ENCODE measurements at places on chromosomes 1 and 21. TPM values are rescaled to one million over a fixed set of nuclear protein-coding genes. Genes with fewer than 3 reads are reported as not detected.
A peak's percentile ranks its signal among the peaks of the same experiment; 100 is the strongest.

DNA sequence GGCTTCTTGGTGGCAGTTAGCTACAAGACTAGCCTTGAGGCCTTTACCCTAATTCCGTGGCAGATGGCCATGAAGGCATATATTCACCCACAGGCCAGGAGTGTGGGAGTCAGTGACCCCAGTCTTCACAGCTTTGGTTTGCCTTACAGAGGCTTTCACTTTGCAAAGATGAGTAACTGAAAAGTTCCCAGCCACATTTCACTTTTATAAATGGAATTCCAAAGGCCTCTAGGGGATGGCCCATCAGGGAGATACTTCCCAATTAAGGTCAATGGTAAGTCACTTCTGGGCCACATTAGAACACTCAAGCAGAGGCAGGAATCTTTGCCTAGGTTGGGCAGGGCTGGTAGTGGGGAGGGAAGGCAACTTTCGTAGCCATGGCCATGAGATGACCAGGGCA, 13.1 kb upstream of the HEYL start:
- no peak overlapping the region for H3K27ac ChIP-seq
- H3K4me3 ChIP-seq: no peak overlapping the region
- no peaks in the 10 kb centered on the region for H3K36me3 ChIP-seq
- H3K27me3 ChIP-seq: no peaks in the 10 kb centered on the region
- no peak for DNase-seq
- H3K4me1 ChIP-seq: no peaks in the 10 kb centered on the region

DNA sequence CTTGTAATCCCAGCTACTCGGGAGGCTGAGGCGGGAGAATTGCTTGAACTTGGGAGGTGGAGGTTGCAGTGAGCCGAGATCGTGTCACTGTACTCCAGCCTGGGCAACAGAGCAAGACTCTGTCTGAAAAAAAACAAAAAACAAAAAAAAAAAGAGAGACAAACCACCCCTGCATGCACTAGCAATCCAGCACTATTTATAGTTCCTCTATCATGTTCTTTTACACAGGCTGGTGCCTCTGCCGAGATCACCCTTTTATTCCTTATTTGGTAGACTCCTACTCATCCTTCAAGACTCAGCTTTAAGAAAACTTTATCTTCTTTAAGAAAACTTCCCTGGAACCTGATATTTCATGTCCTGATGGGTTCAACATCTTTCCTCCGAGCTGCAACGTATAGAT, 10.8 kb downstream of the FMO5 start:
- H3K36me3 ChIP-seq: no peaks in the 10 kb centered on the region
- no peak overlapping the region for H3K4me3 ChIP-seq
- no peak for DNase-seq
- H3K27ac ChIP-seq: no peak overlapping the region
- no peaks in the 10 kb centered on the region for H3K27me3 ChIP-seq

- peak; percentile 40 for DNase-seq
- peak overlapping the region; percentile 78 for H3K27ac ChIP-seq
- H3K27me3 ChIP-seq: no peaks in the 10 kb centered on the region
- H3K36me3 ChIP-seq: peaks cover 14% of the 10 kb centered on the region
Measured at GRCh38 chr1:19310720-19311502, 1.0 kb downstream of the AKR7A2 start.

- H3K27ac ChIP-seq: no peak overlapping the region
- no peak for DNase-seq
- H3K27me3 ChIP-seq: peaks cover 9% of the 10 kb centered on the region
- H3K4me3 ChIP-seq: no peak overlapping the region
Measured at GRCh38 chr1:231163830-231164427, 2.1 kb downstream of the TRIM67 start.

- peaks cover 13% of the 10 kb centered on the region for H3K36me3 ChIP-seq
- H3K27me3 ChIP-seq: no peaks in the 10 kb centered on the region
- no peaks in the 10 kb centered on the region for H3K4me1 ChIP-seq
- no peak overlapping the region for H3K4me3 ChIP-seq
- no peak for DNase-seq
Measured at GRCh38 chr1:180966744-180967536, 54.2 kb downstream of the KIAA1614 start.

DNA sequence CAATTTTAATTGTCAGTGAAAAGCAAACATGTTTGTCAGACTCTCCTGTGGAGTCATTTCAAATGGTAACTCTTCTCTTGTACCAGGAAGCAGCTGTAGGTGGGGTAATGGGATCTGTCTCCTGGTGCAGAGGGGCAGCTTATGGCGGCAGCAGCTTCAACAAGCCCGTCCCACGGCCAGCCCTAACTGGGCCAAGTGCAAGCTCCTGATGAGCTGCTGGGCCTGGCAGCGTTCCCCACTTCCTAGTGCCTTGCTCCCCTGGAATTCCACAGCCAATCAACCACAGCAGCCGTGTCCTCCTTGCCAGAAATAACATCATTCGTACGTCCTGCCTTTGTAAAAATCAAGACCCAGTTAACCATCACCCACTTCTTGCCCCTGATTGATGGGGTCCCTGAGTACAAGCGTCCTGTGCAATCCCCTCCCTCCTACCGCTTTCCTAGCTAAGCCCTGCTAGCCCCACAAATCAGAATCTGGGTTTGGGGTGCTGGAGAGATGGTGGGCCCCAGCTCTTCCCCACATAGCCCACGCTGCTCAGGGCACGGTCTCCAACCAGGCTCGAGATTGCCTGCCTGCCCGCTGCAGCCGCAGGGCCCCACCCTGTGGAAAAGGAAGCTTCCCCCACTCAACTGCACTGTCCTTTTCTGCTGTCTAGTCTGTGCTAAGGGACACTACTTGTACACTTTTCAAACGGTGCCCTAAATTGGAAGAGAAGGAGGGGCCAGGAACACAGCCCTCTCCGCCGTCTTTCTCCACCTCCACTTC, 61.2 kb downstream of the TOR1AIP2 start:
- no peak overlapping the region for H3K27ac ChIP-seq
- H3K27me3 ChIP-seq: peaks cover 2% of the 10 kb centered on the region
- H3K4me1 ChIP-seq: peaks cover 17% of the 10 kb centered on the region
- no peak overlapping the region for H3K4me3 ChIP-seq
- DNase-seq: peak; percentile 82

- H3K27ac ChIP-seq: no peak overlapping the region
- H3K4me1 ChIP-seq: no peaks in the 10 kb centered on the region
- H3K36me3 ChIP-seq: no peaks in the 10 kb centered on the region
- DNase-seq: no peak
- H3K27me3 ChIP-seq: no peaks in the 10 kb centered on the region
- no peak overlapping the region for H3K4me3 ChIP-seq
Measured at GRCh38 chr1:199018471-199019135, 379.8 kb downstream of the PTPRC start.

DNA sequence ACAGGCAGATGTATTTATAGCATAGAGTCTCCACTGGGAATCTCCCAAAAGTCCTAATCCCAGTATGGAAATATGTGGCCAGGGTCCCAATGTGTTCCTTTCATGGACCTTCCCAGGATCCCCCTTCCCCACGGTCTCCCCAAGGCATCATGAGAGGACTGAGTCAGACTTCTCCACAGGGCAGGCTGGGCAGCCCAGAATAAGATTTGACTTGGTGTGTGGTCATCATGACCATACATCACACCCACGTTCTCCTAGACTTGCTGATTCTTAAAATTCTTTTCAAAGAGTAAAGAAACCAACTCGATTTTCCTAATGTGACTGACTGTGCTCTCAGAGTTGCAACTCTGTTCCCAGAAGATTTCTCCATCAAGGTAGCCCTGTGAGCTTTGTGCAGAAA, 93.9 kb upstream of the CD34 start:
- H3K27me3 ChIP-seq: no peaks in the 10 kb centered on the region
- H3K36me3 ChIP-seq: no peaks in the 10 kb centered on the region
- no peaks in the 10 kb centered on the region for H3K4me1 ChIP-seq
- H3K27ac ChIP-seq: no peak overlapping the region
- H3K4me3 ChIP-seq: no peak overlapping the region

DNA sequence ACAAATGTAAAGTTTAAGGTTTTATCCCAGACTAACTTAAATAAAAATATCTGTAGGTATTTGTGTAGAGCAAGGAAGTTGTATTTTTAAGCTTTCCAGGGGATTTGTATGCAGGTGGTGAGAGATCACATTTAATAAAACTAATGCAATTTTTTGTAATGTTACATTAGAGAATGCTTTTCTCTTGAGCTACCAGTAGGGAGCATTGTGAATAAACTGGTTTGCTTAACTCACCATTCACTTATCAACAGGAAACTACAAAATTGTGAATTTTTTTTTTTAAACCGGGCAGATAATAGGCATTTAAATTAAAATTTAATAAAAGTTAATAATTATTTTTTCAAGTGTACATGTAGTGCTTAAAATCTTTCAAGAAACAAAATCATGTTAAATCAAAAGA, 78.6 kb downstream of the IVNS1ABP start:
- no peak overlapping the region for H3K4me3 ChIP-seq
- DNase-seq: no peak
- no peaks in the 10 kb centered on the region for H3K27me3 ChIP-seq
- no peak overlapping the region for H3K27ac ChIP-seq
- H3K4me1 ChIP-seq: no peaks in the 10 kb centered on the region

GRCh38 chr1:29259802-29260441, 23.6 kb downstream of the PTPRU start:
- peaks cover 19% of the 10 kb centered on the region for H3K4me1 ChIP-seq
- H3K27me3 ChIP-seq: no peaks in the 10 kb centered on the region
- DNase-seq: peak; percentile 45

- no peak overlapping the region for H3K4me3 ChIP-seq
- no peaks in the 10 kb centered on the region for H3K27me3 ChIP-seq
- no peak overlapping the region for H3K27ac ChIP-seq
- peak; percentile 3 for DNase-seq
- H3K4me1 ChIP-seq: peaks cover 17% of the 10 kb centered on the region
- H3K36me3 ChIP-seq: no peaks in the 10 kb centered on the region
Measured at GRCh38 chr1:74323937-74324473, 88.8 kb downstream of the TNNI3K start.

GRCh38 chr1:26794391-26794790, 6.6 kb downstream of the PIGV start:
- no peaks in the 10 kb centered on the region for H3K27me3 ChIP-seq
- H3K4me3 ChIP-seq: no peak overlapping the region
- no peak overlapping the region for H3K27ac ChIP-seq
- DNase-seq: no peak

DNA sequence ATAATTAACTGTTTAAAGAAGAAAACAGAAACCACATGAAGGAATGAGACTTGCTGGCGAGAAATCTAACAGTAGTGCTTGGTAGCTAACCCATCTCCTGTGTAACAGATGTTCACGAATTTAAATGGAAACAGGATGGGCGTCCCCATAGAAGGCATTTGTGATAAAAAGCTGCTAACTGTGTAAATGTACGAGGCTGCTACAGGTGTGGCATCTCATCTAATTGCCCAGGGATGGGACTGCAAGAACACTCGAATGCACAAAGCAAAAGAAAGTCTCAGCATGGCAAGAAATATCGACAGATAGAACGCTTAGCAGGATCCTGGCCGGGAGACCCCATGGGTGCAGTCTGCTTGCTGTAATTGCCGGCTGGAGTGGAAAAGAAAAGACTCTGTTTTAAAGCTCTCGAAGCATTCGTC, 112.7 kb downstream of the RUNX1 start:
- peaks cover 3% of the 10 kb centered on the region for H3K4me1 ChIP-seq
- no peak overlapping the region for H3K27ac ChIP-seq
- DNase-seq: peak; percentile 53

GRCh38 chr1:191320062-191320461, 838.2 kb upstream of the RGS18 start:
- H3K36me3 ChIP-seq: no peaks in the 10 kb centered on the region
- H3K27me3 ChIP-seq: no peaks in the 10 kb centered on the region
- no peak overlapping the region for H3K27ac ChIP-seq

Gene TSPEAR
- total RNA-seq: 2.1 TPM

Gene CHD5
- total RNA-seq: 0.48 TPM

Gene NFIA
- total RNA-seq: 60.9 TPM

Gene BOLA1
- total RNA-seq: 14.2 TPM

Gene AKNAD1
- not detected for total RNA-seq

Gene HSD3B1
- total RNA-seq: not detected

Gene IGSF21
- 2.6 TPM for total RNA-seq

Gene LRRC38
- total RNA-seq: not detected

All from lung (tissue), 17 donors.